CD4-positive, alpha-beta T cell treated with Interleukin-4 for 1 hour (primary cell): ENCODE measurements at places on chromosomes 1 and 21.

DNA sequence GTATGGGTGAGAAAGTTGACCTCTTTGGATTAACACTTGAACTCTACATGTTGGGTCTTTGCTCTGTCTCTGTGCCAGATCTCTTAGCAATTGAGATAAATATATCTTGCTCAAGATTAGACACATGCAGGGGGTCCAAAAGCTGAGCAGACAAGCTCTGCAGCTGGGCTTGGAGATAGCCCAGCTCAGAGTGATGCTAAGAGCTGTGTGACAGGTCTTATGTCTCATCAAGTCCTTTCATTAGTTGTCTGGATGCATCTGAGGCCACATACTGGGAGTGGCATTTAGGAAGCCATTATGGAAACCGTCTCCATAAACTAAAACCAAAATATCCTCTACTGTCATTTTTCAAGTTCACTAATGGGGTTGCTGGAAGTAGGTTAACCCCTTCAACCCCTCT, 289.4 kb upstream of the DUSP10 start:
- no peak for DNase-seq

DNA sequence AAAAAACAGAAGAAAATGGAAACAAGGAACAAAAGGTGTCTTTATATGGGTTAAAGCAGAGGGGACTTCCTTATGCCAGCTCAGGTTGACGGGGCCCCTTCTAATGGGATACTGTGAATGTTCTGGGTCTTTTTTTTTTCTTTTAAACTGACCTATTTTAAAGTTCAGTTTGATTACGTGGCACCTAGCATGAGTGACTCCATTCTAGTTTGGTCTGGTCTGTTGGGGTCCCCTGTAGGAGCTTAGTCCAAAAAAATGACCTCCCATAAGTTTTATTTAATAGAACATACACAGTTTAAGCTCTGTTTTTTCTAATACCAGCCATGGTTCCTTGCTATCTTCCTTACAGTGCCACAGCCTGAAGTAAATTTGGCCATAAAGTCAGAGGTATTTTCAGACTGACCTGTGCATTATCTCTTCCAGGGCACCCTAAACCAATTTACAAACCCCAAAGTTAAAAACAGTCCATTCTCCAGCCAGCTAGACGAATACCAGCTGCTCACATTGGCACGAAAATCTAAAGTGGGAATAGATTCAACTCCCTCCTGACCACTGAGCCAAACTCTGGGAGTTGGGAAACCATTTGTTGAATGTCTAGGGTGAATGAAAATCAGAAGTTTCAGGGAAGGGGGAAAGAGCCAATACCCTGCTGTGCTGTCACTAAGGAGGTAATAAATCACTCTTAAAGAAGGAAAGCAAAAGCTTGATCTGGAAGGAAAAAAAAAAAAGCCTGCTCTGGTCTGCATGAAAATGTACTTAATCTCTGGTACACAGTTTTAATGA, 42.4 kb downstream of the AKNAD1 start:
- no peak for DNase-seq

GRCh38 chr1:3680488-3681230, 28.3 kb downstream of the TP73 start:
- DNase-seq: no peak

DNA sequence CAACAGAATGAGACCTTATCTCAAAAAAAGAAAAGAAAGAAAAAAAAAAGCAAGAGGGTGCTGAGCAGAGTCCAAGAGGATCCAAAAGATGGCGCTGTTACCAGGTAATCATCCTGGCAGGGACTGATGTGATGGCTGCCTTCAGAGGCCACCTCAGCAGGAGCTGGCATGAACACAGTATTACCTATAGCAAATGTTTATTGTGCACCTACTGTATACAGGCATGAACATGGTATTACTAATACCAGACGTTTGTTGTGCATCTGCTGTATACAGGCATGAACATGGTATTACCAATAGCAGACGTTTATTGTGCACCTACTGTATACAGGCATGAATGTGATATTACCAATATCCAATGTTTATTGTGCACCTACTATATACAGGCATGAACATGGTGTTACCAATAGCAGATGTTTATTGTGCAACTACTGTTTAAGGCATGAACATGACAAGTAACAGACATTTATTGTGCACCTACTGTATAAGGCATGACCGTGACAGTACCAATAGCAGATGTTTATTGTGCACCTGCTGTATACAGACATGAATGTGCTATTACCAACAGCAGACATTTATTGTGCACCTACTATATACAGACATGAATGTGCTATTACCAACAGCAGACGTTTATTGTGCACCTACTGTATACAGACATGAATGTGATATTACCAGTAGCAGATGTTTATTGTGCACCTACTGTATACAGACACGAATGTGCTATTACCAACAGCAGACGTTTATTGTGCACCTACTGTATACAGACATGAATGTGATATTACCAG, 115.1 kb upstream of the TMEM51 start:
- DNase-seq: no peak

GRCh38 chr1:223794136-223794880, 51.4 kb downstream of the TP53BP2 start:
- no peak for DNase-seq

DNA sequence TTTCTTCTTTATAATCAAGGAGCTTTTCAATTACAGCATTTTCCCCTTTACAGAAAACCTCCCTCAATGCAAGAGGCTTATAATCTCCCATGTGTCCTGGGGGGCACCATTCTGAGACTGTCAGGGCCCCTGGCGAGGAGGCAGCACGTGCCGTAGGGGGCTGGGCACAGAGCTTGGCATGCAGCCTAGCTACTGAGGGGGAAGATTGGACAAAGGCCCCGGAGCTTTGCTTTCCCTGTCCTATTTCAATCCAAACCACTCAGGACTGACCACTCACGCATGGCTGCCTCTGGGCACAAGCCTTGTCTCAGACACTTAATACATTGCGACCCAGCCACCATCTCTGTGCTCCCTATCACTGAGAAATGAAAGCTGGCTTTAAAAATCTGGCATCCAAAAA, 2.8 kb upstream of the RAP1GAP start:
- DNase-seq: no peak

DNA sequence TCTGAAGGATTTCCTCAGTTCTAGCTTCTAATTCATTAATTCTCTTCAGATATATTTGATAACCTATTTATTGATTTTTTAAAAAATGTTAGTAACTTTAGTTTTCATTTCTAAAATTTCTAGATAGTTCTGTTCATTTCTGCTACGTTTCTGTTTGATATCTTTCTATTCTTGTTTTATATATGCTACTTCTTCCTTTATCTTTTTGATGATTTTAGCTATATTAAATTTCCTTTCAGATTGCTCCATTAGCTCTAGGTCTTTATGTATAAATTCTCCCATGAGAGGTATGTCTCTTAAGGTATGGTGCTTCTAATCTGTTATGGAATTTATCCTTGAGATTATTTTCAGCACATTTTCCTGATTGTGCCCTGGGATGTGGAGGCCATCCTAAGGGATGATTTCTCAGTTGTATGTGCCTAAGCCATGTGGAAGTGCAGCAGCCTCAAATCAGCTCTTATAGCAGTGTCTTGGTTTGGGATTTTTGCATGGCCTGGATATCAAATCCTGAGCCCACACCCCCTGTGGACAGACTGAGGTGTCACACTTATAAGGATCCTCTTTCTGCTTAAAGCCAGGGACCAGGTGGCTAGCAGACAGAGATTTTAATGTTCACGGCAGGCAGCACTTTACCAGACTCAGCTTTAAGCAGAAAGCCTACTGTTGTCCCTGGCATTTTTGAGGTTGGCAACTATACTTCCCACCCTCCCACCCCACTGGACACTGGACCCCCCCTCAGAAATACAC, 6.2 kb upstream of the KCNQ4 start:
- DNase-seq: no peak

- no peak for DNase-seq
Measured at GRCh38 chr1:198268784-198269645, 112.2 kb downstream of the NEK7 start.

GRCh38 chr21:39633770-39634181, 21.0 kb downstream of the B3GALT5 start:
- DNase-seq: no peak

GRCh38 chr1:70504176-70504820, 93.2 kb downstream of the CTH start:
- no peak for DNase-seq

- no peak for DNase-seq
Measured at GRCh38 chr1:248862695-248862997, 3.8 kb upstream of the ZNF692 start.

GRCh38 chr1:211928290-211928801, 97.8 kb upstream of the LPGAT1 start:
- no peak for DNase-seq

GRCh38 chr21:14817311-14817710, 247.5 kb downstream of the NRIP1 start:
- no peak for DNase-seq

DNA sequence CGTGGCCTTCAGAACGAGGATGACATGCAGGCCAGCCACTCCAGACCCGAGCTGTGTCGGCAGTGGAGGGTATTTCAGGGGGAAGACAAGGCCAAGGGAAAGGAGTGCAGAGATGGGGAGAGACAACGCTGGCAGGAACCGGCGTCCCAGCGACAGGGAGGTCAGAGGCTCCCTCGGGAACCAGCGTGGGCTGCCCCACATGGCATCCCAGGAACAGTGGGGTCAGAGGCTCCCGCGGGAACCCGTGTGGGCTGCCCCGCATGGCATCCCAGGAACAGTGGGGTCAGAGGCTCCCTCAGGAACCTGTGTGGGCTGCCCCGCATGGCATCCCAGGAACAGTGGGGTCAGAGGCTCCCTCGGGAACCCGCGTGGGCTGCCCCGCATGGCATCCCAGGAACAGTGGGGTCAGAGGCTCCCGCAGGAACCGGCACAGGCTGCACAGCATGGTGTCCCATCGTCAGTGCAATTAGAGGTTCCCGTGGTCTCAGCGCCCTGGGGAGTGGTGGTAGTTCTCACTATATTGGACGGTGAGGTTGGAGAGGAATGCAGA, 43.0 kb downstream of the SLC19A1 start:
- DNase-seq: no peak

- no peak for DNase-seq
Measured at GRCh38 chr1:172298141-172298540, 122.3 kb upstream of the C1orf105 start.

DNA sequence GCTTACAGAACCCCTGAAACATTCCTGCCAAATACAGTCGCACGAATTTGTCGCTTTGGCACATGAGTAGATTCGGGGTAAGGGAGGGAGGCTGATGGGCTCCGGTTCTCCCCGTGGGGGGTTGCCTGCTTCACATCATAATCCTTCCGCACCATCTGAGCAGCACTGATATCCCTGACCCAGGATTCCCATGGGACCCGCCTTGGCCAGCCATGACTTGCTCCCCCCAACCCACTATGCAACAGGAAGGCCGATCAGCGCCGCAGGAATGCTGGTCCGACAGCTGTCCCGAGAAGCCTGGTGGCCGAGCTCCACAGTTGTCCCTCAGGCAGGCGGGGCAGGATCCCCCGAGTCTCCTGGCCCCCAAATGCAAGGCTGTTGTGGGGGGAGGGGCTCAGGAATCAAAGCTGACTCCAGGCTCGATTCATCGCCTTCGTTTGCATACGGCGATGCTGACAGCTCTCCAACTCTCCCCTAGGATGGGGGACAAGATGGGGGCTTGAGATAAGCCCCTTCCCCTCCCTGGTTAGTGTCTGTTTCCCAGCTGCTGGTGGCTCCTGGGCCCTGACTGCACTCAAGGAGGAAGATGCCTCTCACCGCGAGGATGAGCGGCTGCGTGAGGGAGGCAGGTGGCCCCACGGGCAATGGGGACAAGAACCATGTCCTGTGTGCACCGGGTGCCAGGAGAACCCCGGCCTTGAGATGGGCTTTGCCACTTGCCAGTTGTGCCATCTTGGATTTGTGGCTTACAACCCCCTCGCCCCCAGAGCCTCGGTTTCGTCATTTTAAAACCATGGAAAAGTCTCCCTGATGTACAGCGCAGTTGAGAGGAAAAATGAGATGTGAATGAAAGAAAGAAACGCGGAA, 9.3 kb downstream of the DRAXIN start:
- DNase-seq: no peak

DNA sequence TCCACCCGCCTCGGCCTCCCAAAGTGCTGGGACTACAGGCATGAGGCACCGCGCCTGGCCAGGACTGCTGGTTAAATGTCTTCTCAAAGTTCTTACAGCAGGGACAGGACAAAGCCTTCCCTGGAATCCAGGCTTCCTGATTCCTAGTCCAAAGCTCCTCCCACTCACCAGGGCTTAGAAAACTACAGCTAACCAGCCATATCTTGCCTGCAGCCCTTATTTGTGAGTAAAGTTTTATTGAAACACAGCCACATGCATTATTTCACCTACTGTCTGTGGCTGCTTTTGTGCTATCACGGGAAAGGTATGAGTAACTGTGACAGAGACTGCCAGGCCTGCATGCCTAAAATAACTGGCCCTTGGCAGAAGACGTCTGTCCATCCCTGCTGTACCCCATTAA, 24.4 kb downstream of the TMCO4 start:
- no peak for DNase-seq

GRCh38 chr1:49111931-49112330, 335.2 kb upstream of the BEND5 start:
- DNase-seq: no peak

GRCh38 chr1:36447450-36447849, 2.8 kb downstream of the OSCP1 start:
- no peak for DNase-seq

DNA sequence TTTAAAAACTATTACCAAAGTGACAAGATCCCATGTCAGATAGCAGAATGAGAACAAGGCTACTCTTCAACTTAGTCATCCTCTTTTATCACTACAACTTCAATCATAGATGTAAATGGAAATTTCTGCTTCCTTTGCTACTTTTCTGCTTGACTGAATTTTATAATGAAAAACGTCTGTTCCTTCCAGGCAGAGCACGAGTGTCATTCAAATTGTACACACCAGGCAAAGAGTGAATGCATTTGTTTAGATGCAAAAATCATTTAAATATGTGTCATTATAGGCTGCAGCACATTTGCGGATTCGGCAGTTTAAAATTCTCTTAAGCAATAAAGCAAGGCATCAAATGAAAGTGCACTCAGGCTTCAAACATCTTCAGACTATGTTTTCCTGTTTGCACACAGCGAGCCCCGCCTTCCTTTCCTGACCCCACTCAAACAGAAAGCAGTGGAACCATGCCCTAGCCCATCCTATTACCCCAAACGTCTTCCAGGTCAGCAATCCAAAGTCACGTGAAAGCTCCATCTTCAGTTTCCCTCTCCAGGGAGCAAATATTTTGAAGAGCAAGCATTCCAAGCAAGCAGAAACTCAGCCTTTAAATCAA, 99.6 kb downstream of the APP start:
- no peak for DNase-seq

GRCh38 chr1:226733876-226734275, 5.2 kb downstream of the ITPKB start:
- DNase-seq: no peak

GRCh38 chr1:84803604-84804003, 89.4 kb downstream of the LPAR3 start:
- DNase-seq: no peak

GRCh38 chr1:72482736-72483413, 200.5 kb upstream of the NEGR1 start:
- no peak for DNase-seq

DNA sequence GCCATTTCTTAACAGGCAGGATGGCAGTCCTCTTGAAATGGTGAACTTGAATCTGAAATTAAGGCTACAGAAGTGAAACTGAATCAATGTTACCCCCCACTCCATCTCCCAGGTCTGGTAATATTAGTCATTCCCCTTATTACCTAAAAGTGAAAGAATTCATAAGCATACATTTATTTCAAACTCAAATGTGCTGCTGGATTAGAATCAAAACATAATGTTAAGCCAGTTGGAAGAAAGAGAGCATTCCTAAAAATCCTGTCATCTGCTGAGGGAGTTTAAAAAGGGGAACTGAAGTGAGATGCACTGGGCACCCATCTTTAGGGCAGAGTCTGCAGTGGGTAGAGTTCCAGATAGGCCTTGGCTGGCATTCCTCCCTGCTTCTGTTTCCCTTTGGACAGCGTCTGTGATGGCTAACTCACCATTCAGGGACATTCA, 17.4 kb downstream of the KIAA0319L start:
- no peak for DNase-seq
